ENCODE measurements at places on chromosomes 7 and 10.

DNA sequence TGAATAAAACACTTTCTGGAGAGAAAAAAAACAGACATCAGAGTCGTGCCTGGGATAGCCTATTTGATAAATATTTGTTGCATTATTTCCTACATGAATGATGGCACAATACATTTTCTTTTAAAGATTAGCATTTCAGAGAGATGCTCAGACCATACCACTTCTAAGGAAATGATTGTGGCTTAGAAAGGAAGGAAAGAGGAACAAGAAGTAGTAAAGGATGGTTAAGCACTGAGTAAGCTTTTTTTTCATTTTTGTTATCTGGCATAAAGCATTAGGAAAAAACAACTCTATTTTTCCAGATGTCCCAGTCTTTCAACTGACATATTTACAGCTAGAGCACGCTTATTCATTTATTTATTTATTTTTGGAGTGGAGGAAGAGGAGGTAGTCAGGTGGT, 258.8 kb upstream of the TEX47 start:
- no peak for DNase-seq

- DNase-seq: no peak
Observed at GRCh38 chr7:39911167-39911566, 38.9 kb upstream of the CDK13 start.

DNA sequence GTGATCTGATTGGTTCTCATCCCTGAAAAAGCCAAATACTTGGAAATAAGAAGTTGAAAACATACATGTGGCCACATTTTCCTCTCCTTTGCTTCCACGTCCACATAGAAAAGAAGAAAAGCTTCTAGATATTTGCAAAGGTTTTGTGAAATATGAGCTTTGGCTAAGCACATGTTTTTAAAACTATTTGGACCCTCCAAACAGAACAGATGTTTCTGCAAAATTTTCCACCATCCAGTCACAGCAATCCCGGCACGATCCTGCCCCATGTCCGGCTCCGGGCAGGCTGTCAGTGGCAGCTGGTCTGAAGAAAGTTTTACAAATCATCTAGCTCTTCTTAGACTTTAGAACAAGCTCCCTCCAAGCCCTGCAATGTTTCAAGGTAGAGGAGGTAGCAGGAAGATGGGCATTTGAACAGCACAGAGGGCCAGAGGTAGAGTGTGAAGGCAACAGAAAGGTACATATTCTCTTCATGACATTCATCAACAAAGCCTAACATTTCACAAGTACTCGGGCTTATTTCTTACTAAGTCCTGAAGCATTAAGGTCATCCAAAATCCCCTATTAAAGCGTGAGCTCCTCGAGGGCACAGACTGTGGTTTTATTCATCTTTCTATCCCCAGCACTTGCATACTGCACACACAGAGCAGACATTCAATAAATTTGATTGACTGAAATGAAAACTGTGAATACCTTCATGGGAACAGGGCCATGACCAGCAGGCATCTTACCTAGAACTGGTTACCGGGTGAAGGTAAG, 110.1 kb downstream of the JAZF1 start:
- DNase-seq: no peak

DNA sequence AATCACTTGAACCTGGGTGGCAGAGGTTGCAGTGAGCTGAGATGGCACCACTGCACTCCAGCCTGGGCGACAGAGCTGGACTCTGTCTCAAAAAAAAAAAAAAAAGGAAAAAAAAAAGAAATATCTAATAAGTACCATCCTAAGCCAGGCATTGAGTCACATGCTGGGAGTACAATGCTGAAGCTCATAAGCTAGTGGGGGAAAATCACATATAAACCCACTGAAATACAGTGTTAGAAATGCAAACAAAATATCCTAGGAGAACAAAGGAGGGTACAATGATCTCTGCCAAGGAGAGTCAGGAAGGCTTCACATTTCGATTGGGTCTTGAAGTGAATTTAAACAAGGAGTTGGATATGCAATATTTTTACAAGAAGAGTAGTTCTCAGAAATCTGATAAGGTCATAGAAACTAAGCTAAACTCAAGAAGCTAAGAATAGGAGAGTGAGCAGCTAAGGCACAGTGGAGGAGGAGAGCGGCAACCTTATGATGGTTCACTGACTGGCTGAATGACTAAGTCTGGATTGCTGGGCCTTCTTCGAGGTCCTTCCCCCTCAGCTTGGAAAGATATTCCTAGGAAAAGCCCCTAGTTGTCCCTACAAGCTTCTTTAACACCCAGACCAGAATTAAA, 115.5 kb downstream of the PHTF2 start:
- DNase-seq: no peak

DNA sequence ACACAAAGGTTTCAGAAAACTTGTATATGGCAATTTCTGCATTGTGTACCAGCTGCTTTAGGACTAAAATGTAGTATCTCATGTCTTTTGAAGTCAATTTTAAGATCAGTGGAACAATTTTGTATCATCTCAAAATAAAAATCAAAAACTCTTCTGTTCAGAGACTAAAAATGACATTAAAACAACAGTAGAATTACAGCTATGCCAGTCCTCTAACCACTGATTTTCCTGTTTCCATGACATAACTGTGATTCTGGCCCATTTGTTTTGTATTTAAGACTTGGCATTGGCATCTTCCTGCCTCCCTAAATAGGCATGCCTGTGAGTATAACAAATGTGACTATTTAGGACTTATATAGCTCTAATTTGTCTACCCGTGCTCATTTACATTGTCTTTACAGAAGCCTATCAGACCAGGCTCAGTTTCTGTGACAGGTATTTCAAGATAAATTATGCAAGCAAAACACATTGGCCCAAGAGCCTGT, 29.1 kb upstream of the VPS41 start:
- DNase-seq: no peak

- no peak for DNase-seq
Observed at GRCh38 chr7:55439627-55440026, 74.5 kb downstream of the LANCL2 start.

DNA sequence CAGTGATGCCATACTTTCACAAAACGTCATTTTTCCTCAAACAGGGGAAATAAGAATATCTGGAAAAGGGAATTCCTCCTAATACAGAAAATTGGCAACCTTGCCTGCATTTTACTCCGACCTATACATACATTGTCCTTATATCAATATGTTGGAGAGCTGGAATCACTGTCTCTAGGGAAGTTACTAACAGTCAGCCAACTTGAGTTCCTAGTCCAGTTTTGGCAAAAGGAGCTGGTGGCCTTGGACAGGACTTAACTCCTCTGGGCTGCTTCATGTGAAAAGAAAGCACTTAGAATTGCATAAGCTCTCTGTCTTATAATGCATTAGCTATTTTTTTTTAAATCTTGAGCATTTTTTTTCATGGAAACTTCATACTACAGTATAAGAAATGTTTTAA, 174.2 kb upstream of the HGF start:
- DNase-seq: no peak

DNA sequence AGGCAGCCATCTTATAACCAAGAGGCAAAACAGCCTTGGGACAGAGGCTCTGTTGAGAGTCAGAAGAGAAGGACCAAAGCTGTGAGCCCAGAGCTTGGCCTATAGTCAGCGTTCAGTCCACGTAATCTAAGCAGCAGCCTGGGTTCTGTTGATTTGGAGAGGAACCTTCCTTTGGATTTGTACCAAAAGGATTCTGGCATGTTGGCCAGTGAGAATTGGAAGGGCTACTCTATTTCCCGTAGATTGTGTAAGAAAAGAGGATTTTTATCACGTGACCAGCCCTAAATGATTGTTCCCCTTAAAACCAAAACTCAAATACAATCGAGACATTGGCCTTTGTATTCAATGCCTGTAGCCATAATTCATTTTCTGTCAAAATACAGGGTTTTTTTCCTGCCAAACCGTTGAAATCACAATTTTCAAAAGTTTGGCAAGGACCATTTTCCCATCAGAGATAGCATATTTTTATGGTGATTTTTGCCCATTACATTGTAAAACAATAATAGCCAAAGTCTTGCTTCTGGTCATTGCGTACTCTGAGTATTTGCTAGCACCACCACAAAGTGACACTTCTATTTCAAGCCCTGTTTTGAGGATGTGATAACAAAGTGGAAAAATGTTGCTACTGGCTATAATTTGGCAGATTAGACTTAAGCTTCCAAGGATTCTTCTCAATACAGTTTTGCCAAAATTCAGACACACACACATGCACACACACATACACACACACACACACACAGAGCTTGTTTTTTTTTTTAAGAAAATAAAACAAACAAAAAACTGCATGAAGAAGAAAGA, 23.1 kb upstream of the BMPER start:
- no peak for DNase-seq

GRCh38 chr10:132669208-132669861, 116.6 kb downstream of the NKX6-2 start:
- no peak for DNase-seq

- no peak for DNase-seq
Observed at GRCh38 chr7:133910761-133911160, 216.4 kb upstream of the LRGUK start.

- no peak for DNase-seq
Observed at GRCh38 chr10:7100032-7100702, 310.7 kb downstream of the SFMBT2 start.

- DNase-seq: no peak
Observed at GRCh38 chr10:88565072-88565471, 18.0 kb downstream of the RNLS start.

GRCh38 chr7:78006063-78006755, 207.6 kb downstream of the PHTF2 start:
- DNase-seq: no peak

DNA sequence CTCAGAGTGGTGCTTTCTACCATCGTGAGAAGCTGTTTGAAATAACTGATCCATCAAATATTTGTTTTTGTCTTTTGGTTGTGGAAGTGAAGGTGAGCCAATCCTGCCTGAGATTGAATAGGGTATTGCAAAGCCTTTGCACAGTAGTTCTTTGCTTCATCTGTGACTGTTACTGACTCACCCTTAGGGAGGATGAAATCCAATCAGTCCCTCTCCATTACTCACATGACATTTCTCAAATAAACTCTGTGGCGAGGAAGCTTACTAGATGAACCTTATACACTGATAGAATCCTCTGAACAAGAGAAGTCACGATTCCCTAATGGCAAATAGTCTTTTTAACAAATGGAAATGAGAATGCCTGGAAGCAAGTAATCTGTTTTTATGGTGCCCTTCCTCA, 31.9 kb downstream of the HEPACAM2 start:
- DNase-seq: no peak

DNA sequence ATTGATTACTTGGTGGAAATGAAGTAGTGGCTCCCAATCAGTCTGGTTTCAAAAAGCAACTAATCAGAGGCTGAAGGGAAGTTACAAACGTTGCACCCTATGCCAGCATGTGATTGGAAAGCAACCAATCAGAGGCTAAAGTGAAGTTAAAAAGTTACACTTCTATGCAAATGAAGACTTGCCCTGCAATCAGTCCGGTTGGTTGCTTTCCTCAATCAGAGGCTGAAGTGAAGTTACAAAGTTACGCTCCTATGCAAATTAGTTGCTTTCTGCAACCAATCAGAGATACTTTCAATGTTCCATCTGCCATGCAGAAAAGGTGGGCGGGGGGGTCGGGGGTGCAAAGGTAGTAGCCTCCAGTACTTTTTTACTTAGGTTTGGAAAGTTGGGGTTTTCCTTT, 1077.1 kb downstream of the TYW1 start:
- no peak for DNase-seq

- no peak for DNase-seq
Observed at GRCh38 chr10:102400076-102400475, 4.6 kb downstream of the NFKB2 start.

DNA sequence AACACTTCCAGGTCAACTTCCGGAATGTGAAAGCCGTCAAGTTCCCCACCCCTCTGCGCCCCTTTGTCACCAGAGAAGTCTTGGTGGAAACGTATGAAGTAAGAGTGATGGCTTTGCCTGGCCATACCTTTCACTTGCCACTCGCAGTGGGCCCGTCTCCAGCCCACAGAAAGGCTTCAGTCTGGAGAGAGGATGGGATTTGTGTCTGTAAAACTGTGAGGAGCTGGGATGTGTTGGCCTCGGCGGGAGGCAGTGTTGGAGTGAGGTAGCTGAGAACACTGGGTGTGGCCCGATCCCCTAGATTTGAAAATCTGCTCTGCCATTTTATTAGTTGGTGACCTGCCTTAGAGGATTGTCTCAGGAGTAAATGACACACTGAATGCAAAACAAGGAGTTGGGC, 6.4 kb downstream of the ADCK2 start:
- no peak for DNase-seq

GRCh38 chr10:75295868-75296441, 60.2 kb upstream of the COMTD1 start:
- DNase-seq: no peak

GRCh38 chr7:96182424-96183158, 139.3 kb downstream of the SLC25A13 start:
- no peak for DNase-seq

DNA sequence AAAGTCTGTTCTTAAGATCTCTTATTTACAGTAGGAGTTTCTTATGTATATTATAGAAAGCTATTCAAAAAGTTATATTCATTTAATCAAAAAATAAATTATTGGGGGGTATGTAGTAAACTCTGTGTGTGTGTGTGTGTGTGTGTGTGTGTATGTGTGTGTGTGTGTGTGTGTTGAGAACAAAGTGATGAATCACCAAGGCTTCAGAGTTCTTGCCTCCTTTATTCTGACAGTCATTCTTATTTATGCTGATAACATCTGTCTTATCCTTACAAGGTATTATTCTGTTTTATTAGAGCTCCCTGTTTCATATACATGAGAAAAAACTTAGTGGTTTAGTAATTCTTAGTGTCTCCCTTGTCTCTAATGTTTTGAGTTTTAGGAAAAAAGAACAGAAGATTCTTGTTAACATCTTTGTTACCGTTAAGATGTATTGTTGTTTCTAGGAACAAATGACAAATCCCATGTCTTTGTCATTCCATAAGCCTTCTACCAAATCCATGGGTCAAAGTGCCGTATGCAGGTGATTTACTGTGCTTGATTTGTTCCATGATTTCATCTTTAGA, 424.0 kb downstream of the EXOC4 start:
- no peak for DNase-seq

DNA sequence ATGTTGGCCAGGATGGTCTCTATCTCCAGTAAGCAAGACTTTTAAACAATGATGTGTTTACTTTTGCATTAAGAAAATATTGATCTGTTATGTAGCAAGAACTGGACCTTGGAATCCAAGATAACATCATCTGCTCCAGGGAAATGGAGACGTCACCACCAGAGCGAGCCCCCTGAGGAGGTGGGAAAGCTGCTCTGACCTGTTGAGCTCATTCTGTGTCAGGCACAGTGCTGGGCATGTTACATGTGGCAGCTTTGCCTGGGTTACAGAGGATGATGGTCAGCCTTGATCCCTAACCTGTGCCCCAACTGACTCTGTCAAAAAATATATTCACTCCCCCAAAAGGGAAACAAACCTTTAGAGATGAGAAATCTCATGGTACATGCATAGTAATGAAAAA, 436.3 kb downstream of the SORCS1 start:
- DNase-seq: no peak

GRCh38 chr7:151286148-151286547, 37.7 kb upstream of the SMARCD3 start:
- DNase-seq: no peak

Measured in brain pericyte (primary cell).